Muscle of back (tissue), 13 donors: ENCODE measurements at places on chromosomes 5 and 9. TPM values are rescaled to one million over a fixed set of nuclear protein-coding genes. Genes with fewer than 3 reads are reported as not detected.

DNA sequence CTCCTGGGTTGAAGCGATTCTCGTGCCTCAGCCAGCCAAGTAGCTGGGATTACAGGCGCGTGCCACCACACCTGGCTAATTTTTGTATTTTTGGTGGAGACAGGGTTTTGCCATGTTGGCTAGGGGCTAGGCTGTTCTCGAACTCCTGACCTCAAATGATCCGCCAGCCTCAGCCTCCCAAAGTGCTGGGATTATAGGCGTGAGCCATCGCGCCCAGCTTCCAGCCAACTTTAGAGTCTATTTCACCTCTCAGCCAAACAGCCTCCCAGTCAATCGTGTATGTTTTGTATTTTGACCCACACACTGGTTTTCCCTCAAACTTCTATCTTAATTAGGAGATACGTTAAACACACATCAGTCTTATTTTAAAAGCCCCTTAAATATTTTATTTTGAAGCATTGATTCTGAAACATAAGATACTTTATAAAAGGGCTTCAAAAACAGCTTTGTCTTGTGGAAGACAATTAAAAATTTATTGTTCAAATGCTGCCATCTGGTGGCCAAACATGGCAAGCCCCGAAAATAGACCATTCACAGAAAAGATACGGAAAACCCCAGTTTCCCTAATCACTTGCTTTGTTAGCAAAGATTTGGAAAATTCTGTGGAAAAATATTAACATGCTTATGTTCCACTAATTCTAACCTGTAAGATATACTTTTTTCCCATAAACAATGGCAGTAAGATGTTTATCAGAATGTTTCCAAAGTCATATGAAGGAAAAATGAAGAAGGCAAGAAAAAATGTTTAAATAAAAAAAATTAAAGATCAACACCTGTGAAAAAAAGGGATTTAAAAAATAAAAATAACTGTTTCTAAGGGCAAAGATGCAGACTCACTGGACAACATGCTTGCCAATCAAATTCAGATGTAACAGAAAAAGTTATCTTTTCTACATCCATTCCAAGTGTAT, 33.1 kb downstream of the APTX start:
- peak; percentile 48 for DNase-seq

- DNase-seq, result no peak
Measured at GRCh38 chr9:122788831-122789230, at the start of gene OR5C1. Gene OR5C1 (plus strand): TSS chr9:122788933. CDS start chr9:122788933, 0 bp downstream.

SPAG8 gene
- 1.9 TPM for polyA plus RNA-seq

DNA sequence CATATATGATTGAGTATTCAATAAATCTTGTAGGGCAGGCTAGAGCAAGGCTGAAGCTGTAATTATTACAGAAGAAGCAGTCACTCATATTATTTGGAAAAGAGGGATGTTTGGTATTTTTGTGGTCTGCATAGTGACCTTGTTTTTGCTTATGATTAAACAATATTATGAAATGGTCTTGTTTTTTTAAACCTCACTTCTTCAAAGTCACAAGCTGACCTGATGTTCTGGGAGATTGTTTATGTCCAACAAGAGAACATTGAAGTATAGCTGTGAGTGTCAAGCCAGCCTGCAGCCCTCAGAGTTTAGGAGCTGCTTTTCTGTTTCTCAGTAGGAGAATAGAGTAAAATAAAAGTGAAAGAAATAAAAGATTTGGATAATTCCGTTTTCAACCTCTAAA, 342.2 kb downstream of the LRRC70 start:
- DNase-seq, result no peak

DNA sequence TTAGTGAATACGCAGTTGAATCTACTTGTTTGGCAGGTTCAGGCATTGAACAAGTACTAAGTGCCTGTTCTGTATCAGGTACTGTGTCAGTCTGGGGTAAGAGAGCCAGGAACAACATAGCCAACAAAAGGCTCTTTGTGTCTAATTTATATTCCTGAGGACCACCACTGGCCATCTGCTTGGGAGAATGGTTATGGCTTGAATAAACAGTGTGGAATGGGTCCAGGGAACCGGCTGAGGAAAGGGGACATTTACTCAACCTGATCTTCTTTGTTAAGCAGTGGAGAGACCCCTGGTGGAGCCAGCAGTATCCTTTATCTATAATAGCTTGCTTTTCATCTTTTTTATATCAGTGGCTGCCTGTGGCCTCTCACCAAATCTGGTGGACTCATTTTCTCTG, 38.6 kb downstream of the EXOSC2 start:
- DNase-seq, result no peak

DNA sequence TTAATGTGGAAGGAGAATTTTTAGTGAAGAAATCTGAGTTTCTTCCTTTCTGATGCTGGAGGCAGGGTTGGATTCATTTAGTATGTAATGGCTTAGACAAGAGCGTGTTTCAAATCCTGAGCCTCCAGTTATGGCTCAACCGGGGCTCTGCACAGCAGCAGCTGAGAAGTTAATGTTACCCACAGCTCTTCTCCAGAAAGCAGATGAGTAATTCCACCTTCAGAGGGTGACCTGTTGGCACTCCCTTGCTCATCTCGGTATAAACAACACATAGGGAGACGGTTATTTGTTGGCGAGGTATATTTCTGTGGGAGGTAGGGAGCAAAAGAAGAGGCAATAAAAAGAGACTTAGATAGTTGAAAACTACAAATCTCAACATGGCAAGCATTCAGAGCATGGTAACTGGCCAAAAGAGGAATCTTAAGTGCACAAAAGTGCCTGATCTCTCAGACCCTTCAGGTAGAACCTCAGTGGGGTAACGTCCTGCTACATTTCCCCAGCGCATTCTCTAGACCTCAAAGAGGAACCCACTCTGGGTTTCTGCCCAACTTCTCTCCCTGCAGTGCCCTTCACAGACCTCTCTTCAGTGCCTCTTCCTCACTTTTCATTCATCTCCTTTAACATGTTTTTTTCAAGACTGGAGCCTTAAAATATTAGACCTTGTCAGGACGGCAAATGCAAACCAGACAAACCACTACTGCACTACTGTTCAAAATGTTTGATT, 417.5 kb upstream of the ADAMTSL1 start:
- no peak for DNase-seq

- no peak for DNase-seq
Measured at GRCh38 chr5:173265433-173265832, 30.4 kb upstream of the NKX2-5 start.

- DNase-seq, result peak; percentile 79
Measured at GRCh38 chr5:128304088-128304487, 220.5 kb downstream of the SLC12A2 start.

DNA sequence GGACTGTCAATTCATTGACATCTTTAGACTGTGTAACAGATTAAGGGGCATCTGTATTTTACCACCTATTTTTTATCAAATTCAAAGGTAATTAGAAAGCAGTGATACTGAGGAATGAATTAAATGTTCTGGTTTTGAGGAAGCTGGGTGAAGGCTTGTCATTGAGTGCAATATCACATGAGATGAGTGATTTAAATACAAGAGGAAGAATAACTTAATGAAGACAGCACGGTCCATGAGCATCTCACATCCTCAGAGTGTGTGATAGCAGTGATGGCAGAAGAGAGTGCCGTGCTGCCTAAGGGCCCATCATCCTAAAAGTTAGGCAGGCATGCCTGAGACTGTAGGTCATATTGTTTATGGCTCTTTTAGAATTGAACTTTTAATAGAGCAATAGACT, 263.3 kb downstream of the MAST4 start:
- DNase-seq, result no peak

DNA sequence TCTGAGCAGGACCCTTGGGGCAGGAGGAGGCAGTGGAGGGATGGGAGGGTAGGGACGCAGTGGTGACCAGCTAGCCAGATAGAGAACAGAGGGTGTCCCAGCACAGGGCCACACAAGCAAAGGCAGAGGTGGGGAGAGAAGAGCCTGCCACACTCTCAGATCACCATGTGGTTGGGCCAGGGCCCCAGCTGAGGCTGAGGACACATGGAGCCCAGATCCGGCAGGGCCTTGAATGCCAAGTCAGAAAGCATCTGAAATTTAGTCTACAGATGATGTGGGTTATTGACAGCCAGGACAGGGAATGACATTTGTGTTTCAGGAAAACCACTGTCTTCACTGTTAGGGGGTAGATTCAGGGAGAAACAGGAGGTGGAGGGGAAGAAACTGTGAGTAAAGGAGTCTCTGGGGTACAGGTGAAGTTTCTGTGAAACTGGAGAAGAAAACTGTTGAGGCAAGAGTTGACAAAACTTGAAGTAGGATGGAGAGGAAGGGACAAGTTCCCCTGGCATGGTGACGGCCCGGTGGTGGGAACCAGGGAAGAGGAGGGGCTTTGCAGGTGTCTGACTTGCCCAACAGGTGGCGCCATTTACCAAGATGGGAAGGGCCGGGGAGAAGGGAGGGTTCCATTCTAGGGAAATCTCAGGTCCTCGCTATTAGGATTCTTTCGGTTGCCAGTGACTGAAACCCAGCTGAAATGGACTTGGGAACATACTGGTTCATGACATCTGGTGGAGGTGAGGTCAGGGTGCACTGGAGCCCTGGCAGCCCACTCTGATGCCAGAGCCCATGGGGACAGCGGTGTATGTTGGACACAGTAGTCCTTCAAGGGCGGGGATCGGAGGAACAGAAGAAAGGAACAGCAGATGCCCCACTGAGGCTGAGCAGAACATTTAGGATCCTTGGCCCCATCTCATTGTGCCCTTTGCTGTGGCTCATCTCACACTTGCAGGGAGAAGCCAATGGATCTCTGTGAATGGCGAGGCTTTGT, 100.1 kb downstream of the KCNIP1 start:
- peak; percentile 50 for DNase-seq

DNA sequence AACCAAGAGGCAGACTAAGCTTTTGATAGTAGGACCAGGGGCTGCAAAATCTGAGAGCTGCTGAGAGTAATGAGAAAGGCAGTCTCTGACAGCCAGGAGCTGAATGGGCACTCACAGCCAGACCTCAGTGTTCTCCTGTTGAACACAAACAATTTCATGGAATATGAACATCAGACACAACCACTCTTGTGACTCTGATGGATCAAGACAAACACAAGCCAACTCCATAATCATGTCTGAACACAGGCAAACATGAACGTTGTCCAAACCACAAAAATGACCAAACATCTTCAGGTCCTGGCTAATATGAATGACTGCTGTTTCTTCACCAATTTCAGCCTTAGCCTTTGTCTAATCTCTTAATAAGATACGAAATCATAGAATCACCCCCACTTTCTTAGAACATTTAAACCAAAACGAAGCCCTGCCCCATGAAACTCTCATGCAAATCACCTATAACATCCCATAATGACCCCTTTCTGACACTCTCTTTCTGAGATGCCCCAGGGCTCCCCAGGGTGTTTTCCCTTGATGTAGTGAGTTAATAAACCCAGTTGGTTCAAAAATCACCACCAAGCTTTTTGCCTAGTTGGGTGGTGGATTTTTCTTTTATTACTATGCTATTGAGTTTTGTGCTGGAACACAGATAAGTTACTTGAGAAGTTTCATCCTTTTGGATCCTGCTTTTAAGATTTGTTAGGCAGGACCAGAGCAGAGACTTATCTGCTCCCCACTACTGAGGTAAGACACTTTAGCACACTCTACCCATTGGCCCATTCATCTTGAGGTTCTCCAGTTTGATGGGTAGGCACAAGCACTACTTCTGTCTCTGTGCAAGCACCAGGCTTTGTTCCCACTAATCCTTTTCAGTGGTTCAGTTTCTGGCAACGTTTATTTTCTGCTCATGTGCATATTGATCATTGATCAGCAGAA, 5.9 kb upstream of the ERAP2 start:
- no peak for DNase-seq

DNA sequence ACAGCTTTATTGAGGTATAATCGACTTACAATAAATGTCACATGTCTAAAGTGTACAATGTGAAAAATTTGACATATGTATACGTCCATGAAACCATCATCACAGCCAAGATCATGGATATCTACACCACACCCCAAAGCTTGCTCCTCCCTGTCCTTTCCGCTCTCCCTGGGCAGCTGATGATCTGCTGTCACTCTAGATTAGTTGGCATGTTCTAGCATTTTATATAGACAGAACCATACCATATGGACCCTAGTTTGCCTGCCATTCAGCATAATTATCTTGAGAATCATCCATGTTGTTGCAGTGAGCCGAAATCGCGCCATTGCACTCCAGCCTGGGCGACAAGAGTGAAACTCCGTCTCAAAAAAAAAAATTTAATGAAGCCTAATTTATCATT, 42.5 kb downstream of the ERGIC1 start:
- DNase-seq, result no peak

FBXL7 gene
- 23.4 TPM for polyA plus RNA-seq

BRIX1 gene
- polyA plus RNA-seq, result 32.8 TPM

PDLIM4 gene
- 49.3 TPM for polyA plus RNA-seq

DNA sequence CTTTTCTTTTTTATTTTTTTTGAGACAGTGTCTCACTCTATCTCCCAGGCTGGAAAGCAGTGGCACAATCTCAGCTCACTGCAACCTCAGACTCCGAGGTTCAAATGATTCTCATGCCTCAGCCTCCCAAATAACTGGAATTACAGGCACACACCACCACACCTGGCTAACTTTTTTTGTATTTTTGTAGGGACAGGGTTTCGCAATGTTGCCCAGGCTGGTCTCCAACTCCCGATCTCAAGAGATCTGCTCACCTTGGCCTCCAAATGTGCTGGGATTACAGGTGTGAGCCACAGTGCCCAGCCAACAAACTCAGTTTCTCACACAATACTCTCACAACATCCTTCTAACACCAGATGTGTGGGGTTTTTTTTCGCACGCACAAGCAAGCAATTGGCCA, 22.1 kb downstream of the AFF4 start:
- no peak for DNase-seq

DNA sequence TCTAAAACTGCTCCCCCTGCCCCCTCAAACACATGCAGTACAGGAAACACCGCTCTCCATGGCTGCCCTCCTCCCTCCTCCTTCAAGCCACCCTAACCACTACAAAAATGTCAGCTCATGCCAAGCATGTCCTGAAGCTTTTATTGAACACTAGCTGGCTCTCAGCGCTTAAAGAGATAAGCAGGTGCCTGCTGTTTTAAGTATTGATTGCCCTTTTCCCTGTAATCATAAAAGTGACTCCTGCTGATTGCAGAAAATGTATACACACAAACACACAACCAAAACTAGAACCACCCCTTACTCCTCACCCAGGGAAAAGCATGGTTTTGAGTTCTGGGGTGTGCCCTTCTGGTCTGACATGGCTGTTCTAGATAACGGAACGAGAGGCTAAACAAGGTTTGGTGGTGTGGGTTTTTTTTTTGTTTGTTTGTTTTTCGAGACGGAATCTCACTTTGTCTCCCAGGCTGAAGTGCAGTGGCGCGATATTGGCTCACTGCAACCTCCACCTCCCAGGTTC, 3.7 kb upstream of the UCK1 start:
- DNase-seq, result no peak

DNA sequence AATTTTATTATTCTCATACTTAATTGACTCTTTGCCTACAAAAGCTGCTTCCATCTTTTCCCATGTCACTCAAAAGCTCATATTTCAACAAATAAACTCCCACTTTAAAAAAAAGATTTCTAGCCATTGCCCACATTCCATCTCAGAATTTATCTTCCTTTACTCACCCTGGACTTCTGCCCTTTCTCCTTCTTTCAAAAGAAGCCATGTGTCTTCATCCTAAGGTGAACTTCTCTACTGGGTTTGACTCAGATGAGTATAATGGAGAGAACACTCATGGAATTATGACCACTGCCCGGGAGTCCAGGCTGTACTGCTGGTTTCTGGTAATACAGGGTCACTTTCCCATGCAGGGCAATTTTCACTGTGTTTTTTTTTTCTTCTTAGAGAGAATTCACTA, 548.5 kb upstream of the ZNF462 start:
- DNase-seq, result no peak

OGN gene
- 764 TPM for polyA plus RNA-seq
